Calu3 (cell line): ENCODE measurements at places on chromosomes 3 and 15. TPM values are rescaled to one million over a fixed set of nuclear protein-coding genes. Genes with fewer than 3 reads are reported as not detected.

DNA sequence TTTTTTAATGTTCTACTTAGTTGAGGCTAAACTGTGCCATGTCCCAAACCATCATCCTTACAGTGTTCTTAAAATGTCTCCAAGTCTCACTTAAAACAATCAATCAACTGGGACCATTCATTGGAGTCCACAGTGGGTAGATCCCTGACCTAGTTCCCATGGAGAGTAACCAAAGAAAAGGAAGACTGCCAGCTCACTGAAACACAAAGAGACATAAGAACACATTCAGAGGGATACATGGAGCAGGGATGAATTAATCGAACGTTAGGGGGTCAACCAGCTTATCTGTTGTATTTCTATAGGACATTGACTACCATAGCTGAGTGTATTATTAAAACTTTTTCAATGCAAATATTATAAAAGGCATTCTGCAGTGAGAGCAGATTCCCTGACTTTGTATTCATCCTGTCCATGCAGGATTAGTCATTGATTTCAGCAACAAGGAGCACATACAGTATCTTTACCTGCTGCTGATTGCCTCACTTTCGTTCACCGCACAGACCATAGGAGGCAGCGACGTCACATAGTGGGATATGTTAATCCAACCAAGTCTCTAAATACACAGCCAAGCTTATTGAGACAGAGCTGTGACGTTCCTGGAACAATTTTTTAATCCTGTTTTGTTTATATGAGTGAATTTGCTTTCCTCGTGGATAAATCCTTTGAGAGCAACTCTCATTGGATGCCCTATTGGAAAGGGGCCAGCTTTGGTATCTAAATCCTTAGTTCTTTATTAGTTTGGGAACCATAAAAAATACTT lies 364.9 kb upstream of the RBMS3 start:
- DNase-seq: peak; percentile 29

- DNase-seq: no peak
These were observed 117.3 kb upstream of the PLXND1 start for GRCh38 chr3:129723558-129724324.

DNA sequence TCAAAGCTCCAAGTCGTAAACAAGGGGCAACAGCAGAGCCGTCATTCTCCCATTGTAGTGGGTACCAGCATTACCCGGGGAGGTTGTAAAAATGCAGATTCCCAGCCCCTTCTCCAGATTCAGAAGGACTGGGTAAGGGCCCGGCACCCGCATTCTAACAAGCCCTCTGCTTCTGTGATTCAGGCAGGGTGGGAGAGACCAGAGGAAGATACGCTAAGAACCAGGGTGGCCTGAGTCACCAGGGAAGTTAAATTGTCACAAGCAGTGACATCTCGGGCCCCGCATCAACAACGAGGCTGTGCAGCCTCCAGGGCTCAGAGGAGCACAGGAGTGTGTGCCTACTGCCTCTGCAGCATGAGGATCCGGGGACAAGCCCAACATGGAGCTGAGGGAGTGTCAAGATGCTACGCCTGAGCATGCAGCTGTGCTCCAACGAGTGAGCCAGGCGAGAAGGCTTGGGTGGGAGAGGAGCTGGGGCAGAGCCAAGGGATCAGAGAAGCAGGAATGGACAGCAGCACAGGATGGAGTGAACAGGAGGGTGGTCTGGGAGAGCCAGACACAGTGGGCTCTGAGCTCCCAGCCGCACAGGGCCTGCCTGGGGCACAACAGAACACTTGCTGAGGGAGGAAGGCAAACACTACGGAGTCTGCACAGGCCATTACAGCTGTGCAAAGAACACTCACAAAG lies 68.5 kb downstream of the CPN2 start:
- no peak for DNase-seq

DNA sequence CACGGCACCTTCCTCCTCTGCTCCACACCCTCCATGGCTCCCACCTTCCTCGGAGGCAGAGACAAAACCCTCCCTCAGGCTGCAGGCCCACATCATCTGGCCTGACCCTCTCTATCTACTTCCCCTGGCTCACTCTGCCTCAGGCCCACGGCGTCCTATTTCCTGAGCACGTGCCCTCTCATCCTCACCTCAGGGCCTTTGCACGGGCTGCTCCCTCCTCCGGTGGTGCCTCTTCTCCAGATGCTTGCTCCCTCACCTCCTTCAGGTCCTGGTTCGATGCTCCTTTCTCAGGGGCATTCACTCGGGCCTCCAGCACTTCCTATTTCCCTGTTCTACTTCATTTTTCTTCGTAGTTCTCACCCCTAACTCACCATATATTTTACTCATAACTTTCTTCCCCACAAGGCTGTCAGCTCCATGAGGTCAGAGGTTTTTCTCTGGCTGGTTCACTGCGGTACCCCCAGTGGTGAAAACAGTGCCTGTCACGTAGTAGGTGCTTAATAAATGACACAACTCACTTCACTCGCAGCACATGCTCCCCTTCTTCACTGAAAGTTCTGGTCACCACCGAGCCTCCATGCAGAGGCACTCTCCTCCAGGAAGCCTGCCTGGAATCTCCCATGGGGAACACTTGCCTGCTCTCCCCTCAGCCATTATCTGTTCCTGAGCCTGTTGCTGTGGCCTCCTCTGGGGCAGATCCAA lies 130.7 kb downstream of the WNT7A start:
- DNase-seq: no peak

The ONECUT1 gene
- 0.91 and 1.1 TPM in 2 replicates for total RNA-seq

DNA sequence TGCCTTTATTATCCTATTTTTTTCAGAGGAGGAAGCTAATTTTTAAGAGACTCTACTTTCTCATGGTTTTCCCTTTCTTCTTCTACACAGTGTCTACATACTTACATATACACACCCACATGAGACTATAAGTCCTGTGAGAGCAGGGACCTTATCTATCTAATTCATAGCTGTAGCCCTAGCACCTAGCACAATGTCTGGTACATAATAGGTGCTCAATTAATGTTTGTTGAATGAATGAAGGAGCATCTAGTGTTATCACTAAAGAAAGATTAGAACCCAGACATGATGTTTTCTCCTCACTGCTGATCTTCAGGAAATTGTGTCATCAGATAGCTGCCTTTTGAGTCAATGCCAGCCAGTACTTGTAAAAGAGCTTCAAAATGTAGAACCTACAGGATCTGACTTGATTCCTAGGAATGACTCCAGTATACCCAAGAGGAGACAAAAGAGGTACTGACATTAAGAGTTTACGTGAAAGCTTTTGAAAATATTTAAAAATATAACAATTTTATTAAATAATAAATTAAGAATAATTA lies 2.5 kb downstream of the SCG5 start:
- no peak for DNase-seq

- no peak for DNase-seq
These were observed 47.7 kb downstream of the FBLN2 start for GRCh38 chr3:13596426-13597205.

The SLC2A2 gene
- total RNA-seq: 0.09 and 0.95 TPM in 2 replicates

The ADAMTSL3 gene
- total RNA-seq: 1.1 and 2.4 TPM in 2 replicates

- DNase-seq: no peak
These were observed 187.5 kb downstream of the KLHL25 start for GRCh38 chr15:85607141-85607806.

The GOLGA6L10 gene
- total RNA-seq: 0.88 and 1.4 TPM in 2 replicates

The BOC gene
- total RNA-seq: 0.07 and 0.32 TPM in 2 replicates

The SNX22 gene
- 1.3 and 1.6 TPM in 2 replicates for total RNA-seq

DNA sequence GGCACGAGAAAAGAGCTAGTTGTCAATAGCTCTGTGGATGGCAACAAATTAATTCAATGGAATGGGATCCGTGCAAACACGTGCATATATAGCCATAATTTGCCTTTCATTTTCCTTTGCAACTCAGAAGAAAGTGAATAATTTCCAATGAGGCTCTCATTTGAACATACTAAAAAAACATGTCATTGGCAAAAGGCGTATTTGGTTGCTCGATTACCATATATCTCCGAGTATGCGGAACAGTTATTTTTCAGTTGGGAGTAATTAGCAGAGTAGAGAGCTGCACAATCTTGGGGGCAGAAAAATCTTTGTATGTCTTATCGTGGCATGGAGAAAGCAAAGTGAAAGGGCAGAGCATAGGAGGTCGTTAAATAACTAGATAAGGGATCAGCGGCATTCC lies 257.4 kb downstream of the SV2B start:
- no peak for DNase-seq

- DNase-seq: no peak
These were observed 293.0 kb upstream of the SOX14 start for GRCh38 chr3:137471130-137471529.

GRCh38 chr3:36707623-36708409 lies 56.5 kb downstream of the DCLK3 start:
- DNase-seq: peak; percentile 28

GRCh38 chr3:178676077-178676476 lies 139.8 kb downstream of the KCNMB2 start:
- no peak for DNase-seq

The CPLX3 gene
- 0.21 and 0.29 TPM in 2 replicates for total RNA-seq

GRCh38 chr3:69364354-69364753 lies 21.5 kb downstream of the FRMD4B start:
- no peak for DNase-seq

GRCh38 chr3:189056646-189057335 lies 115.0 kb upstream of the TPRG1 start:
- no peak for DNase-seq

DNA sequence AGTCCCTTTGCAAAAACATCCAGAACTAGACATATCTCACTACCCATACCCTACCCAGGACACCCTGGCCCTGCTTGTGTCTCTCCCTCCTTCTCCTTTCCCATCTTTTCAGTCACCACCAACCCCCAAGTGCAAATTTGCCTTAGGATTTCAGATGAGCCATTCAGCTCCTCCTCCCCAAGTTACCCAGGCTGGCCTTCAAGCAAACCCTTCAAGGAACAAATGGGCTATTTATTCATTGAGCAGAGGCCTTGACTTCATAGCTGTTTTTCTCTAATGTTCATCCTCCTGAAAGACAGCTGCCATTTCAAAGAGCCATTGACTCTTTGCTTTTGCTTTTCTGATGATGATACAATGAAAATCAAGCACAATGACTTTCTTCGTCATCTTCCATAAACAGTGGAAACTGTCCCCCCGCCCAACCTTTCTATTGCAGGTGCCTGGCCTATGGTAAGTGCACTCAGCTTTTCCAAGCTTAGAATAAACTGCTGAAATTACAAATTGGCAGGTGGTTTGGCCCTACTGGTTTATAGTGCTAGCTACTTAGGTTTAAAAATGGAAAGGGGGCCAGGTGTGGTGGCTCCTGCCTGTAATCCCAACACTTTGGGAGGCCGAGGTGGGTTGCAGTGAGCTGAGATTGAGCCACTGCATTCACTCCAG lies 26.1 kb upstream of the KLHL6 start:
- no peak for DNase-seq

DNA sequence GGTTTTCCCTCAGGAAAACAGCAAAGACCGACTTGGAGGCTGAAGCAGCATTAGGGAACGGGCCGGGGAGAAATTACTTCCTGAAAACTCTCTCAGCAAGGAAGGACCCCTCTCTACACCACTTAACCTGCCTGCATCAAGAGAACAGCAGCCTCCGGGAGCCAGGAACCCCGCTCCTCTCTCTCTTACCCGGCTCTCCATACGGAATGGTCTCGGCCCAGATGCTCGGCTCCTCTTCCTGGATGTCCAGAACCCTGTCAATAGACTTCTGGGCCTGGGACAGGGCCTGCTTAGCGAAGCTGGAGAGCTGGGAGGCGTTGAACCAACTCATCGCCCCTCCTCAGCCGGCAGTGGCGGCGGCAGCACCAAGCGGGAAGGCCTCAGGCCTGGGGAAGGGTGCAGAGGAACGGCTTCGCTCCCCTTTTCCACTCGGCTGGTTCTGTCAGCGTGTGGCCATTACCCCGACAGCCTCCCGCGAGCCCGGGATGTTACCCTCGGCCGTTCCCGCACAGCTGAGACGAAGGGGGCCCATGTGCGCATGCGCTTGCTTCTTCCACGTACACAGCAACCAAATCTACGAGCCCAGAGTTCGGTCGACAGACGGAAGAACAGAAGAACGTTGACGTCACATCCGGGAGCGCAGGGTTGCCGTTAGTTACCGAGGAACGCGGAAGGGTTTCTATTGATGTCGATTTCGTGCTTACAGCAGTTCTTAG lies at the start of gene TMF1:
TMF1 (minus strand) TSS at position 578 of the 716 bp plus-strand sequence; CDS start at position 331, 247 bp downstream.
- peak; percentile 96 for DNase-seq

The RLBP1 gene
- total RNA-seq: not detected in 2 replicates
